ENCODE measurements at places on chromosomes 5 and 9. TPM values are rescaled to one million over a fixed set of nuclear protein-coding genes. Genes with fewer than 3 reads are reported as not detected.
A peak's percentile ranks its signal among the peaks of the same experiment; 100 is the strongest.

- peak; percentile 65 for DNase-seq
These were observed 69.8 kb upstream of the TNFSF8 start for GRCh38 chr9:115000217-115000639.

GRCh38 chr9:4145482-4145881 lies 154.4 kb downstream of the GLIS3 start:
- no peak for DNase-seq

- DNase-seq, result no peak
These were observed 333.7 kb downstream of the ELAVL2 start for GRCh38 chr9:23492126-23493002.

- no peak for DNase-seq
These were observed 88.6 kb downstream of the ZFAND5 start for GRCh38 chr9:72276429-72276828.

- no peak for DNase-seq
These were observed 1.6 kb downstream of the GM2A start for GRCh38 chr5:151254556-151254955.

CEL gene
- total RNA-seq, result 9.3 TPM

DNA sequence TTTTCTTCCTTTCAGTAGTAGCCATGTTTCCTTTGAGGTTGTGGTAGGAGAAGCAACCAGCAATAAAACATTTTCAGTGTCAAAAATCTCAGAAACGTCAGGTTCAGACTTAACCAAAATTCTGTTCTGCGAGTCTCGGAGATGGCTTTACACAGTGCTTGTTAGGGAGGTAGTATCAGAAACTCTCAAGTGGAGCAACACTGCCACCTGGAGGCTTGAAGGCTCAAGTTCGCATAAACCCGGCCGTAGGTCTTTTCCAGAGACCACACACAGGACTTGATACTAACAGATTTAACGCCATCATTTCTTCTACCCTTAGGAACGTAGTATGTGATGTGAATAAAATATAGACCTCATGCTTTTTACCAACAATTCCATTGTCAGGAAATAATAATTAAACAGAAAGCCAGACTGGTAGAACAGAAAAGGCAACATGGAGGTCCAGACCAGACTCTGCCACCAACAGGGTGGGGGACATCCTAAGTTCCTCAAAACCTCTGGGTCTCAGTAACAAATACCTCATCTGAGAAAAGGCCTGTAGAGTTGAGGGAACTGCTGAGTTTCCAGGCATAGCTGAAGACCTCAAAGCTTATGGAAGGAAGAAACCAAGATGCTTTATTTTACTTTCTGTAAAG lies 8.5 kb downstream of the PTGER4 start:
- peak; percentile 75 for DNase-seq

- no peak for DNase-seq
These were observed 939 bp downstream of the GOLGA1 start for GRCh38 chr9:124939944-124940343.

ZBTB43 gene
- 19.5 TPM for total RNA-seq

PCAT7 gene
- total RNA-seq, result not detected

DNA sequence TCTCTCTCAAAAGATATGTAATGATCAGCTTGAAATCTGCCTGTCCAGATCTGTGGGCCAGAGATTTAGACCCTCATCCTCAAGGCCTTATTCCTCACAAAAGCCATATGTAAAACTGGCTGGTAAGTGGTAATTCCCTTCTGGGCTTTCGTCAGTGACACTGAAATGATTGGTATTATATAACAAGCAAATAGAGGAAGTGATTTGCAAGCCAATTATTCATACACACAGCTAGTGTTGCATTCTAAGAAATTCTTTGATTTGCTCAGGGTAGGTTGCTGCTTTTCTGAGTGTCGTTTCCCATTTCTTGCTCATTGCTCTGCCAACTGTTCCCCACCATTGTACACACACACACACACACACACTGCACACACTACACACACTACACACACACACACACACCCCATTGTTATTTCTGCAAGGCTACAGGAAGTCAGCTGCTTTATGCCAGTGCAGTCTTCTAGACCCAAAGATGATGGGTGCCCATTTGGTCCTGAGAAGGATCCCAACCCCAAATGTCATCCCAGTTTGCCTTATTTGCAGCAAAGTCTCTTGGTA lies 76.8 kb downstream of the PRLR start:
- no peak for DNase-seq

- DNase-seq, result no peak
These were observed 20.5 kb downstream of the ZNF131 start for GRCh38 chr5:43141211-43141610.

DNA sequence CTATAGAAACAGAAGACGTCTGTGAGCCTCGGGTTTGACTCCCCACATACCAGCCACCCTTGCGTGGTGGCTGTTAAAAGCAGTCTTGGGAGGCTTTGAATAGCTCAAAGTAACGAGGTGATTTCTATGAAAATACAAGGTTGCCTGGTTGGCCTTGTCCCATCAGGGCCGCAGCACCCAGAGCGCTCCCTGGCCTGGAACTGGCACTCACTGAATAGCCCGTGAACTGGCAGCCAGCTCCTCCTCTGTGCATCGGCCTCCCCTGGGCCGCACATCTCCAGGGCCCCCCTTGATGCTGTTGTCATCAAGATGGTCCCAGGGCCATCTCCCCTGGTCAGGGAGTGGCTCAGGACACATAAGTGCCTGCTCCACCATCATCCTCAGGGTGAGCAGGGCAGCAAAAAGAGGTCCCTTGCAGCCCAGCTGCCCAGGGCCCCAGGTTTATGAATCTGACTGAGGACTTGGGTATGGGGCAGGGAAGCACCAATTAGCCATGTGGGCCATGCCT lies 144.6 kb upstream of the PPP1R26 start:
- DNase-seq, result no peak

GRCh38 chr5:160618286-160618685 lies 196.6 kb downstream of the PTTG1 start:
- DNase-seq, result no peak

PRLR gene
- total RNA-seq, result 0.04 TPM

GRCh38 chr9:87102126-87102525 lies 154.8 kb upstream of the GAS1 start:
- no peak for DNase-seq

TRAF1 gene
- 100 TPM for total RNA-seq

GRCh38 chr5:73902327-73903051 lies 276.5 kb downstream of the ARHGEF28 start:
- DNase-seq, result peak; percentile 20

- peak; percentile 69 for DNase-seq
These were observed at the start of gene PTGES2 for GRCh38 chr9:128127568-128127989. TSS of gene PTGES2 (minus strand) at chr9:128127729. CDS start at chr9:128127717, 12 bp downstream.

DNA sequence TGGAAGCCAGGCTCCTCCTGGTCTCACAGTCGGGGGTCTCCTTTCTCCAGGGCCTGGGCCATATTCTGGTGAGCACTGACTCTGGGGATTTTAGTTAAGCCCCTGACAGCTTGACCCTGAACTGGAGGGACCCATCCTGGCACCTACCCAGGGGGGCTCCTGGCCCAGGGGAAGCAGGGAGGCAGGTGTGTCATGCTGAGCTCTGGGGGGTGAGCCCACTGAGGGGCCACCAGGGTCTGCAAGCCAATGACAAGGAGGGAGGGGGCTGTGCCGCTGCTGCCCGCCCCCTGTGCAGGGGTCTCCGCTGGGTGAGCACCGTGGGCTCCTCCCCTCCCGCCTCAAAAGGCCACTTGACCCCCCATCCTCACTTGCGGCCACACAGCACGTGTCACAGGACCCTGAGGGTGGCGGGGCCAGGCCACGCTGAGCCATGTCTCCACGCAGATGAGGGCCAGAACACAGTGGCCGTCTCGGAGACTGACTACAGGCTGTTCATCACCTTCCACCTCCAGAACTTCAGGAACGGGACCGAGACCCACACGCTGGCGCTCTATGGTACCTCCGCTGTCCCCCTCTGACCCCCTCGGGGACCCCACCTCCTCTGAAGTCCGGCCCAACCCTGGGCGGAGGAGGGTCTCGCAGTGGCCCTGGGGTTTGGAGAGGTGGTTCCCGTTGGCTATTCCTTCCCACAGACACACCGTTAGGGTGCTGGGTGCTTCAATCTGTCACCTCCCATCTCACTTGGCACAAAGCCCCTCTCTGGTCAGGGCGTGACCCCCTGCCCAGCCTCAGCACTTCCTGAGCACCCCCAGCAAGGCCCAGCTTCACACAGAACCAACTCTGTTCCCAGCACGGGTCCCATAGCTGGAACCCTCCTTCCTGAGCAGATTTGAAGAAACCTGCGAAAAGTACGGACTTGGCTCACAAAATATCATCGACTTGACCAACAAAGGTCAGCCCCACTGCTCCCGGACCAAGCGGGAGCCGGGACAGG lies 2.0 kb downstream of the LCN9 start:
- no peak for DNase-seq

MARCHF11 gene
- total RNA-seq, result not detected

PRRC2B gene
- total RNA-seq, result 160 TPM

GRCh38 chr9:111630182-111630963 lies 761 bp upstream of the DNAJC25 start:
- no peak for DNase-seq

DNA sequence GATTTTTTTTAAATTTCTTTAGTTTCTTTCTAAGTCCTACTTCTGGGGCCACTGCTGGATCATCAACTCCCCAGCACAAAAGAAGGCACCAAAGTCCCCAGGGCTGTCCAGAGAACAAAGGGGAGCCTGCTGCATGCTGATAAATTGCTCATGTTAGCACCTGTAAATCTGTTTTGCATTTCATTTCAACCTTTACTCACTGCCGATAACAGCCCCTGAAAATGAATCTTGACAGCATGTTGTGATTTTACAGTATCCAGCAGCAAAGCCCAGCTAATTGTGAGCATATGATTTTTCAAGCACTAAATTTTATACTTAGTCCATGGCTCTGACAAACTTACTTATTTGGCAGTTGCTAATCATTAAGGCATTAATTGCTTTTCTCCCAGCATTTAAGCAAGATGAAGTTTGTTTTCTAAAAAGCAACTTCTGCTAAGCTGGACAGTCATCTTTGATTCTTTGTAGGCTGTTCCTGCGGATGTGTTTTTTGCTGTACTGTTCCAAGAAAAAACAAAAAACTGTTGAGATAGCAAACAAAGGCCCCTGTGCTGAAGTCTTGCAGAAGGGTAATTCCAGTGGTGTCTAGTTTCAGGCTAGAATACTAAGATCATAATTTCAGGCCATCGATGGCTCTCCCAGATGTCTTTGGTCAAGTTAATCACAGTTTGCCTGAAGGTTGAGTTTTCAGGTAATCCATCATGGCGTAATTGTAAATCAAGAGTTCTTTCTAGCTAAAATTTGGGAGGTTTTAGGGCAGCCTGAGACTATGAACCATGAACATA lies 73.1 kb upstream of the GAS1 start:
- DNase-seq, result no peak

DNA sequence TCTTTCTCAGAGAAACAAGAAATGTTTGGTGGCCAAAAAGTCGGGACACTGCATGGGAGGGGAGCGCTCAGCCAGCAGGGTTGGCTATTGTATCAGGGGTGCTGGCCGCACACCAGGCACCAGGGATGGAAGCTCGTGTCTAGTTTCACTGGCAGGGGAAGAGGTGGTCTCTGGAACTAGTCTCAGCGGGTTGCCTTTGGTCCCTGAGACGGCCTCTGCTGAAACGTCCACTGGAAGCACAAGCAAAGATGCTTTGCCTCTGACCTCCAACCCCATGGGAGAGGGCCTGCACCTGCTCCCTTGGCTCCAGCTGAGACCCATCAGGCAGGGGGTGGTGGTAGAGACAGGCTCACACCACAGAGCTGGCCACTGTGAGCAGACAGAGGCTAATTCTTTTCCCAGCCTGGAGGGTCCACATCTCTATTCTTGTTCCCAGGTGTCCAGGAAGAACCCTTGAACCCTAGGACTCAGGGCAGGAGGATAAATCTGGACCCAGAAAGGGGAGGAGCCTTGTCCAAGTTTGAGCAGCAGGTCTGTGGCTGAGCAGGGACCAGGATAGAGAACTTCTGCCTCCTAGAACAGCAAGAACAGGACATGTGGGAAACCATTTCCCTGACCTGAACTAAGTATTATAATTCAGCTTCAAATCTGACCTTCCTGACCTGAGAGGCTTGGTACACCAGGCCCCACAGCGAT lies 102.6 kb downstream of the RGS3 start:
- DNase-seq, result peak; percentile 11

- DNase-seq, result no peak
These were observed 44.5 kb upstream of the TMEM252 start for GRCh38 chr9:68585034-68585761.

AK8 gene
- not detected for total RNA-seq

DNA sequence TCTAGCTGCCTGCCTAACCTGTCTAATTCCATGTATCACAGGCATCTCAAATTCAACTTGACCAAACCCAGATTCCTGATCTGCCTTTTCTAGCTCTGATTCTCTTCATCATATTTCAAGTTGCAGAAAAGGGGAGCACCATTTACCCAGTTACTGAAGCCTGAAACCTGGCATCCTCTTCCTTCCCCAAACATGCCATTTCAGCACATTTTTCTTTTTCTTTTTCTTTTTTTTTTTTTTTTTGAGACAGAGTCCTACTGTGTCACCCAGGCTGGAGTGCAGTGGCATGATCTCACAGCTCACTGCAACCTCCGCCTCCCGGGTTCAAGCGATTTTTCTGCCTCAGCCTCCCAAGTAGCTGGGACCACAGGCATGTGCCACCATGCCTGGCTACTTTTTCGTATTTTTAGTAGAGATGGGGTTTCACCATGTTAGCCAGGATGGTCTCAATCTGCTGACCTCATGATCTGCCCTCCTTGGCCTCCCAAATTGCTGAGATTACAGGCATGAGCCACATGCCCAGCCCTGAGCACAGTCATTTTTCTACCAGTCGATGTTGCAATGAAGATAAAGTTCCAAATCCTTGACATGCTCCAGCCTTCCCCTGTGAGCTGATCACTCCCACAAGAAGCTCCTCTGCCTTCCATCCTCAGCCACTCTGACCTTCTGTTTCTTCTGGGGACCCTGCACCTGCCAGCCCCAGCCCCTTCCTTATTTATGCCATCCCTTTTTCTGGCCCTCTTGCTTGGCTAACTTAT lies 32.2 kb downstream of the ACER2 start:
- no peak for DNase-seq

IL13 gene
- 0.72 TPM for total RNA-seq

DNA sequence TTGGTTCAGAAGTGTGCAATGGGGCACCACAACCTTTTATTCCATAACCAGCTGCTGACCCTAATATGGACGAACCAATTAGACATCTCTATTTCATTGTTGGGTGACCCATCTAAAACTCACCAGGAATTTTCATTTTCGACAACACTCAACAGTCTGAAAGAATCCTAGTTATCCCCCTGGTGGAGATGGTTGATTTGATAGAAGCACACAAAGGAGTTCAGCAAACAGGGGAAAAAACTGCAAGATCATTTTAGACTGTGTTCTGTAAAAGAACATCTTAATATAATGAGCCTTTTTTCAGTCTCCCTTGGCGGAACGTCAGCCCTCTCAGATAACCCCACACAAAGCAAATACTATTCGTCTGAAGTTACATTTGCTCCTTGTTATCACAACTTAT lies 367.4 kb downstream of the KIAA0825 start:
- DNase-seq, result no peak

All from activated naive CD4-positive, alpha-beta T cell treated with anti-CD3 and anti-CD28 coated beads, Interleukin-2, amount 50 U/mL, for 72 hours (primary cell).